ENCODE measurements at places on chromosomes 4 and X.

DNA sequence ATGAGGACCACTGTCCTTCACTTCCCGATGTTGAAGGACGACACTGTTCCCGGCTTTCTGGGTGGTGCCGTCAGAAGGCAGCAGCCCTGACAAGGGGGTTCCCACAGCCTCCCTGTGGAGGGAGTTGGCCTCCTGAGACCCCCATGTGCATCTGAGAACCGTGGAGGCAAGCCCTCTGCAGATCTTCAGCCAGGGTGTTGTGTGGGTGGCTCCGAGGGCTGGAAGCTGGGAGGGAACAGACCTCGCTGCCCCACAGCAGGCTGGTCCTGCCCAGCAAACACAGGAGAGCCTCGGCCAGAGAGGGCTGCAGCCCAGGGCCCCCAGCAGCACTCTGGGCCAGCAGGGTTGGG, 16.2 kb downstream of the DGKQ start:
- DNase-seq = no peak

GRCh38 chr4:11881947-11882346, 453.3 kb upstream of the HS3ST1 start:
- DNase-seq = no peak

- DNase-seq = no peak
These were observed 127.4 kb downstream of the LAS1L start for GRCh38 chrX:65407157-65407626.

GRCh38 chr4:147219145-147219544, 261.8 kb upstream of the EDNRA start:
- no peak for DNase-seq

GRCh38 chr4:113419631-113420030, 341.9 kb downstream of the CAMK2D start:
- DNase-seq = no peak

DNA sequence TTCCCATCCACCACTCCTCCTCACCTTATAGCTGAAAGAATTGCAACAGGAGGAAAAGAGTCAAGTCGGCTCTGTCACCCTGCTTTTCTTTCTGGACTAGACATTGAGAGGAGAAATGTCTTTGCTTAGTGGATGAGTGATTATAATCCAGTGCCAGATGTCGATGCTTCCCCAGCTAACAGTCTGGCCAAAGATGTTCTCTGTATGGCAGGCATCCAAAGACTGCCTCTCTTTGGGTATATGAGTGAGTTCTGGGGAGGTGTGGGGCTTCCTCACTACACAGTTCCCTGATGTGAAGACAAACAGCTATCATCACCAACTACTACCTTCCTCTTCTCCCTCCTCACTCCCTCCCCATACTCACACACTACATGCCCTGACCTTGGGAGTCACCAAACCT, 90.9 kb downstream of the COMMD8 start:
- no peak for DNase-seq

DNA sequence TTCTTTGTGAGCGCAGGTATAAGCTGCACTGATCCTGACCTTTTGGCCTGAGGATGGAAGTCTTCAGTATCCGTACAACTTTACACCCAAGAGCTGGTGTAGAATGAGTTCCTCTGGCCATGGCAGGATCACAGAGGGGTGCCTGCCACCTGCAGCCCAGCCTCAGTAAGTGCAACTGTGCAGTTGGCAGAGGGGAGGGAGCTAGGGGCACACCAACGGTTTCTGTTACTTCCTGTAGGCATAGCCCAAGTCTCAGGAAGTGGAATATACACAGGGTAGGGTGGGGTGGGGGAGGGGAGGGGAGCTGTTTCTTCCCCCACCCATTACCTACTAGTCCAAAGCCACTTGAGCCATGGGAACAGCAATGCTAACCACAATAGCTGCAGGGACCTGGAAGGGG, 85.4 kb upstream of the GBA3 start:
- no peak for DNase-seq

- DNase-seq = no peak
These were observed 18.0 kb downstream of the FAM9A start for GRCh38 chrX:8783097-8783713.

- no peak for DNase-seq
These were observed 38.2 kb downstream of the ETDC start for GRCh38 chrX:135347381-135348016.

DNA sequence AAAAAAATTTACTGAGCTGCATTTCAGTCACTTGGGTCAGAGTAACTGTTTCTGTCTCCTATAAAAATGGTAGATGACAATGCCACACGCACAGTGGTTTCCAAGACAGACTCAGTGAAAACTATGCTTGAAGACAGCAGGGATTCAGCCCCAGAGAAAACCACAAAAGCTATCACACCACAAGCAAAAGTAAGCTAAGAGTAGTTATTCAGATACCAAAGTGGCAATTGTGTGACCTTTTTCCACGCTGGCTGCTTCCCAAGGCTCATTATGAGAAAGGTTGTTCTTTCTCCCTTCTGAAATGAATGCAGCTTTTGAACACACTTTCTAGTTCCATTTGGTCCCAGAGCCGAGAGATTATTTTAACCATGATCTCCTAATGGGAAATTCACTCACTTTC, 46.4 kb upstream of the GPM6B start:
- no peak for DNase-seq

DNA sequence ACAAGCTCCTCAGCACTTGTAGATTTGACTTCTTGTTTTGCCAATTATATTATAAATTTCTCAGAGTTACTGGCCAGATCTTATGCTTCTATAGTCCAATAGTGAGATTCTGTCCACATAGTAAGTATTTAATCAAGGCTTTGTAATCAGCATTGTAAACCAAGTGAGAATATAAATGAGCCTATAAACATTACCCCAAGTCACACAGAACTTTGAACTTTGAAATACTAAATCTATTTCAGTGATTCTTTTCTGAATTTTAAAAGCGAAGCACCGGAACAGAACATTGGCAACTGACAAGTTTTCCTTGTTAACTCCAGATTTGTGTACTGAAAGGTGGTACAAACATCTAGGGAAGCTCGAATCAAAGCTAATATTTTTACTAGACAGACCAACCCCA, 37.2 kb downstream of the PPM1K start:
- no peak for DNase-seq

GRCh38 chr4:169270810-169271691, at the start of gene SH3RF1:
TSS of gene SH3RF1 (minus strand) at chr4:169270956. CDS start at chr4:169269212, 1,744 bp downstream.
- DNase-seq = no peak

GRCh38 chrX:133473451-133473850, 58.2 kb upstream of the GPC4 start:
- DNase-seq = no peak

DNA sequence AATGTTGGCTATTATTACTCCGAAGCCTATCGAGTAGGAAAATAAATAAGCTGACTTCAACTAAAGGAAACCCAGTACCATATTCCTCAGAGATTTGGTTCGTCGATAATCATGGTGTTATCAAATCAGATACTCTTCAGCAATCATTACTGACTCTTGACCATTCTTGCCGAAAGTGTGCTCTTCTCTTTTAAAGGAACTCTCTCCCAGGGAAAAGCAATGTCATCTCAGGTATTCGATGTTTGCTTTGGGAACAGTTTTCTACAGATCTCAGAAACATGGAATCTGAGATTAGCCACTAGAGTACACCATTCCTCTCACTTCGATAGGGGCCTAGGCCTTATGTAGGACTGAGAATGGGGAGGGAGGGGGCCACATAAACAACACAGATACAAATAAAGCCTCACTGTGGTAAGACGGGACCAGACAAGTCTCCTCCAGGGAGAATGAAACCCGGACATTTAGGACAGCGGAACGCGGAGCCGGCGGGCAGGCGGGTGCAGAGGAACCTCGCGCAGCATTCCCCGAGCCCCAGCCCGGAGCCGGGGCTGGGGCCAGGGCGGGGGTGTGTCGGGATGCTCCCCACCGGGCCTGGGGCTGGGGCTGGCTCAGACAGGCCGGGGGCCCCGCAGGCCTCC, 581 bp downstream of the DNAJB14 start:
- no peak for DNase-seq

GRCh38 chr4:1469043-1469442, 62.8 kb upstream of the NKX1-1 start:
- DNase-seq = no peak

GRCh38 chr4:41015016-41015675, 199.2 kb downstream of the APBB2 start:
- no peak for DNase-seq

GRCh38 chrX:154308108-154308946, 12.7 kb downstream of the TKTL1 start:
- DNase-seq = peak; percentile 55

DNA sequence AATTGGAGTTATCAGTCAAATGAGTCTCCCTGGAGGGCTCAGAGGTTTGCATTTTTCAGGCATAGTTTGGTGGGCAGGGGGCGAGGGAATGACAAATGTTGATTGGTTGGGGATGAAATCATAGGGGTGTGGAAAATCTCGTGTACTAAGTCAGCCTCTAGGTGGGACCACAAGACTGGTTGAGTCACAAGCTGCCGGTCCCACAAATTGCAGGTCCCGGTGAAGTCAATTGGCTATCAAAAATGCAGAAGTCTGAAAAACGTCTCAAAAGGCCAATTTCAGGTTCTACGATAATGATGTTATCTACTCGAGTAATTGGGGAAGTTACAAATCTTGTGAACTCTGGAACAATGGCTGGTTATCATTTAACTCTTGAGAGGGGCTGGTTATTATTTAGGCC, 98.8 kb upstream of the DHX15 start:
- no peak for DNase-seq

DNA sequence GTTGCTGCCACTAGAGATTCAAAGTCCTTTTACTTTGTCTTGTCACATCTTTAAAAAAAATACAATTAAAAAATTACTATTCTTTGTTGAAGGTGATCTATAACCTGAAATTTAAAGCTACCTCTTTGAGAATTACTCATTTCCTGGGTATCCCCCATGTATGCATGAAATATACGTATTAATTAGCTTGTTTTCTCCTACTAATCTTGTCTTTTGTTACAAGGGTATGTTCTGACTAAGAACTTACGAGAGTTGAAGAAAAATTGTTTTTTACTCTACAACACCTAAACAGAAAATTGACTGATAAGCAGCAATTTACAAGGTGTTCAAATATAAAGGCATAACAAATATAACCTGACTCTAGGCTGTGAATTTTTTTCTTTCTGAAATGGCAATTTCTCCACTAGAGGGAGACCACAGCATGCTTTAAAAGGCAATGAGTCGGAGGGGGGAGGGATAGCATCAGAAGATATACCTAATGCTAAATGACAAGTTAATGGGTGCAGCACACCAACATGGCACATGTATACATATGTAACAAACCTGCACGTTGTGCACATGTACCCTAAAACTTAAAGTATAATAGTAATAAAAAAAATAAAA, 249.6 kb downstream of the OPHN1 start:
- DNase-seq = no peak

- no peak for DNase-seq
These were observed 7.7 kb downstream of the GAK start for GRCh38 chr4:924107-925096.

GRCh38 chr4:85780664-85781063, 305.7 kb downstream of the ARHGAP24 start:
- DNase-seq = no peak

DNA sequence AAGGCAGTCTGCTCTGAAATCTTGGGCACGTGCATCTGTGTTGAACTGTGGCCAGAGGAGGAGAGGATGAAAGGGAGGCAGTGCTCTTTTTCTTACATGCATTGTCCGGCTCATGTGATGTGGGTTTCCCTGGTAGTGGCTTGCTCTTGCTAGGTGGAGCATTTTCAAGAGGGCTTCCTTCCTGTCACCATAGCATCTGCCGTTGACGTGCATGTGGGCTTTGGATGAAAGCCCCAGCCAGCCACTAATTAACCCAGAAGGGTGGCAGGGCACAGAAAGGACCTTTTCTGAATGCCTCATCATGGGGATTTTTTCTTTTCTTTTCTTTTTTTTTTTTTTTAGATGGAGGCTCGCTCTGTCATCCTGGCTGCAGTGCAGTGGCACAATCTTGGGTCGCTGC, 121.3 kb downstream of the GPR143 start:
- DNase-seq = no peak

DNA sequence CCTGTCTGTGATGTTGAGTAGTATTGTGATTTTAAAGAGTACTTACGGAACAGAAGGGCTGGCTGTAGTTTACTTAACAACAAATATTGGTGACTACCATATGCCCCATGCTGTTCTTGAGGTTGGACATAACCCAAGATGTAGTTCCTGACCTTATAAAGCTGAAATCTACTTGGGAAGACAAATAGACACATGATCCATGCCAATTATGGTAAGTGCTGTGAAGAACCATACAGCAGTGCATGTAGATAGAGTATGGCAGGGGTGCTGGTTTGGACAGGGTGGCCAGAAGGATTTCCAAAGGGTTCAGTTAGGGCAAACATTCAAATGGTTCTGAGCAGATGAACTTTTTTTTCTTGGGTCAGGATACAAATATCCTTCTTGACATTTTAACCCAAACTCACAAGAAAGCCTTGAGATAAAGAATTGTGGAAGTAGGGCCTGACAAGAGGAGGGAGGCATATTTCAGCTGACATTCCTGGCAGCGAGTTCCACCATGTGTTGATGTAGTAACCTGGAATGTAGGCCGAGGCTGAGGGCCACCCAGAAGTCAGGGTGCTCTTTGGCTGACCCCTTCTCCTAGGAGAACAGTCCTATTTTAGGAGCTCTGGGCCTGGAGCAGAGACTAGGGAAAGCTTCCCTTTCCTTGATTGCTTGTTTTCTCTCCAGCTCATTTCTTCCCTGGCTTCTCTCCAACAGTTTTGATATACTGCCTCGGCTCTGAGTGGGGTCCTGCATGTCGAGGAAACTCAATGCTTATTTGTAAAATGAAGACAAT, 74.2 kb downstream of the FREM3 start:
- no peak for DNase-seq

DNA sequence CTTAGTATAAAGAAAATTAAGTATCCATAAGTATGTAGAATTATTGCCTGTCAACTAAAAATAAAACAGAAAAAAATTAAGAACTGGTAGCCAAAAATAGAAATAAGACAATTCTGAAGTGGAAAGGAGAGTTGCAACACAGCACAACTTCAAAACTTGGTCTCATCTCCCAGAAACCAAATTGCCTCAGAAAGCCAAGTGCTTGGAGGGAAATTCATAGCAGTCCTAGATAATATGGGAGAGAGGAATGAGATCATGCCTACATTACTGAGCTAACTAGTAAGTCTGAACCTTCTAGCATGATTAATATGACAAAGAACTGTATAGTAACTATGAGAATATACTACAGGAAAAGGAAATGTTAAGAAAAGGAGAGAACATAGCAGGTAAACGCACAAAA, 256.5 kb downstream of the LDB2 start:
- DNase-seq = no peak

DNA sequence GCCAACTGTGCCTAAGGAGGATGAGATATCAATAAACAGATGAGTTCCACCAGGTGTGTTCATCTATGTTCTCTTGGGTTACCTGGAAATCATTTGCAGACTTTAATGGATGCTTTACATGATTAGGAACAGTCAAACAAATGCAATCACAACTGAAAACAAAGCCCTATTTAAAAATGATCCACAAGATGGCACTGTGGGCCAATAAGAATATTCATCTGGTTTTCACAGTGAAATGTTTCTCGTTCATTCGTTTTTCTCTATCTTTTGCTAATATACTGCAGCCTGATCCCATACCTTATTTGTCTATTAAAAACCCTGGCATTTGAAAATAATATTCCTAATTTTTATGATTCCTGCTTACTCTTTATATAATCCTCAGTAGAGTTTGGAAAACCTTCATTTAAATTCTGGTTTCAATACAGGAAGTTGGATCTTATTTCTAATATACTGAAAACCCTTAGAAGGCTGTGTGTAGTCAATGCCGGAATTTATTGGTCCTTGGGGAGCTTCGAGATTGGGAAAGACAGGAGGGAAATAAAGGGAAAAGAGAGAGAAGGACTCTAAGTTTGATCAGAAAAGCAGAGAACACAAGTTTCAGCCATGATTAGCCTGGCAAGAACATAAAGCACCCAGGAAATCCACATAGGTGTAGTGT, 63.8 kb upstream of the TAPT1 start:
- DNase-seq = no peak
